Esophagus muscularis mucosa (tissue), 4 donors: ENCODE measurements at places on chromosomes 2 and 18. TPM values are rescaled to one million over a fixed set of nuclear protein-coding genes. Genes with fewer than 3 reads are reported as not detected.

GRCh38 chr18:46820863-46821262, 64.0 kb upstream of the ST8SIA5 start:
- no peak for DNase-seq

DNA sequence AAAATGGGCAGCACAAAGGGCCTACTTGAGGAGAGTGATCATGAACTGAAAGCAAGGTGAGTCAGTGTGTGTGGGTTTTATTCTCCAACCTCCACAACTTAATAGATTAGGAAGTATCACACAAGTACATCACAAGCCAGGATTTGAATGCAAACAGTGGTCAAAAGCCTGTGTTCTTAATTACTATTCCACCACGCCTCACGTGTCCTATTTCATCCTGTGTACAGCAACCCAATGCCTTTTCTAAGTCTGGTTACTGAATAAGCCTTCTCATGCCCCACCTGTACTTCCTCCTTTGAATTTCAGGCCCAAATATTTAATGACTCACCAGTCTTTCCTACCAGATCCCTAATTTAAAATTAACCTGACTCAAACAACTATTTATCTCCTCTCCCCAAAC, 755.7 kb upstream of the SLC8A1 start:
- no peak for DNase-seq

GRCh38 chr18:22674272-22674671, 256.6 kb upstream of the CTAGE1 start:
- DNase-seq = no peak

DNA sequence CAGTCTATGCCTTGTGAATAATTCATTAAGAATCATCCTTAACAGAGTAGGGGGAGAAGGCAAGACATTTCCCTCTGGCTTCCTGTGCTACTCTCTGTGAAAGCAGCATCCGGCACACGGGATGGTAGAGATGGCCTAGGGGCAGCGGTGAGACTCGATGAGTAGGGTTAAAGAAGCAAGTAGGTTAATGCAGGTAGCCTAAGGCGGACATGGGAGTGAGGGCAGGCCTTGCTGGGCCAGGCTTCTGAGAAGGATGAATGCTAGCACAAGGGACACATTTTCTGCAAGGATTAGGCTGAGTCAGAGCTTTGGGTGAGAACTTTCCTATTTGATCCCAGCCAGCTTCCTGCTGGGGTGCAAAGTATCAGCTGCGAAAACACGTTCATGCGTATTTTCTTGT, 80.8 kb downstream of the NXPH2 start:
- no peak for DNase-seq

- no peak for DNase-seq
These were observed 1.6 kb upstream of the PUM2 start for GRCh38 chr2:20352230-20352578.

GRCh38 chr18:36950282-36950681, 121.4 kb downstream of the KIAA1328 start:
- DNase-seq = no peak

- DNase-seq = no peak
These were observed 86.7 kb upstream of the CTAGE1 start for GRCh38 chr18:22504251-22505030.

GRCh38 chr2:65064728-65065552, 8.7 kb downstream of the CEP68 start:
- DNase-seq = no peak

- peak; percentile 60 for DNase-seq
These were observed 135.1 kb upstream of the TPO start for GRCh38 chr2:1278125-1278524.

DNA sequence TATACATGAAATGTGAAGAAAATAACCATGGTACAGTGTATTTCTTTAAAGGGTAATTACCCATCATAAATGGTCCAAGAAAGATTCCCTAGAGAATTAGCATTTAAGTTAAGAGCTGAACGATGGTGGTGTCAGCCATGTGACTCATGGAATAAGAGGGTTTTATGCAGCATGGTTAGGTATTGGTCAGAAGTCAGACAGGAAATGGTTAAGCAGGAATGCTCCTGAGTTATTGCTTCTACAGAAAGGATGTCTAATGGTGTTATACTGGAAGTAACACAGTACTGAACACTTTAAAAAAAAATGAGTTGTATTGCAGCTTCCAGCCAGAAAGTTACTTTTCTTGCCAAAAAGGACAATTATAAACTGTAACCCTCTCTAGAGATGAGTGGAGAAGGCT, 72.7 kb upstream of the UBE2E3 start:
- DNase-seq = no peak

- DNase-seq = peak; percentile 42
These were observed 191.5 kb downstream of the RAD51AP2 start for GRCh38 chr2:17326717-17327116.

- DNase-seq = no peak
These were observed 108.2 kb upstream of the CAPN13 start for GRCh38 chr2:30915486-30915885.

- no peak for DNase-seq
These were observed 587 bp upstream of the TANK start for GRCh38 chr2:161159456-161160225.

DNA sequence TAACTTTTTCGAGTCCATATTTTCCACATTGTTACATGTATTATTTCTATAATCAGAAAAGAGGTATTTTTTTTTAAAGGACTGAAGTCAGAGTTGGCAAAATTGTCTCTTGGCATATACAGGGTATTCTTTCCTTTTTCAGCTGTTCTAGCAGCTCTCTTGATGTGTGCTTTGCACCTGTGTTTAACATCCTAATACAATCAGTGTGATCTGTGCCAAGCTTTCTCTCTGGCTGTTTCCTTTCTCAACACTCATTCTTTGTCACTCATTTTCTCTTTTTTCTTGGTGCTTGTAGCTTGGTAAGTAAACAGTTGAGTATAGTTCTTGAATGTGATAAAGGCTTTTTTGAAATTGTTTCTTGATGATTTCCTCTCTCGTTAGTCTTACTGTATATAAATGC, 9.2 kb downstream of the RNMT start:
- DNase-seq = no peak

DNA sequence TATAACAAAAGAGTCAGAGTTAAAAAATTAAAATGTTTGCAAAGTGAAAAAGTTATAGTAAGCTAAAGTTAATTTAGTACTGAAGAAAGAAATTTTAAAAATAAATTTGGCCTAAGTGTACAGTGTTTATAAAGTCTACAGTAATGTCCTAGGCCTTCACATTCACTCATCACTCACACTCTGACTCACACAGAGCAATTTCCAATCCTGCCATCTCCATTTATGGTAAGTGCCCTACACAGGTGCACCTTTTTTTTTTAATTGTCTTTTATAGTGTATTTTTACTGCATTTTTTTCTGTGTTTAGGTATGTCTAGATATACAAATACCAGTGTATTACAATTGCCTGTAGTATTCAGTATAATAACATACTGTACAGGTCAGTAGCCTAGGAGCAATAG, 562.9 kb downstream of the PIK3C3 start:
- DNase-seq = no peak

DNA sequence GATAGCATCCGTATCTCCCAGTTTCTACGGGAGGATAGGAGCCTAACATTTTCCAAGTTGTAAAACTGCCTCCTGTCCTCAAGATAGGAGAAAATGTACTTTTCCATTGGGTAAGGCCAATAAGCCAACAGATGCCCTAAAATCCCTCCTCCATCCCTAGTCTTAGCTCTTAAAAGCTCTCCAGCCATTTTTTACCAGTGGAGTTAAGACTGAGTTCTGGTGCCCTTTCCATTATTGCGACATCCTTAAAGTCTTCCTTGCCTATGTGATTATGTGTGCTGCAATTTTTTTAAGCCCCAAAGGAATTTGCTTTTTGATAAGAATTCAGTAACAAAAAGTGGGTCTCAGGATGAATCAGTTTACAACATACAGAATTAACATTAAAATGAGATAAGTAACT, 33.0 kb downstream of the LINC00305 start:
- no peak for DNase-seq

DNA sequence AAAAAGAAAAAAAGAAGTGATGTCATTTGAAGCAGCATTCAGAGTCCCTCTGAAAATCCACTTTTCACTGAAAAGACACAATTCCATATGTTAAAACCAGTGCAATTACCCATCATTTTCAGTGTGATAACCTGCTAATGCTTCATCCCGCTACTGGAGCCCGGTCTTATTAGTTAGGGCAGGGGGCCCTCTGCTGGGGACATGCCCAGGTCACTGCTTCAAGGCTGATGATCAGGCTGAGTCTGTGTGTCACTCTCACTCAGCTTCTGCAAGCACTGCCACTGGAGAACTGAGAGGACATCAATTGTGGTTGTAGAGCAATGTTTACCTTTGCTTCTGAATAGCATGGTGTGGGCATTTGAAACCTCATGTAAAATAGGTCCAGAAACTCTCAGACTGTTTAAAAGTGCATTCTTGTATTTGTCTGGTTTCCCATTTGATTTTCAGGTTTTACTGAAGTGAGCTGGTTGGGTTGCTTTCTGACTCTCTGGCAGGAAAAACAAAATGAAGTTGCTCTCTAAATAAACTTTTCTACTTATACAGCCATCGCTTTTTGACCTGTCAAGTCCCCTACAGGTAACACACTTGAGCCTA, 49.2 kb upstream of the NXPH2 start:
- DNase-seq = no peak

GRCh38 chr2:54103454-54104314, 11.7 kb upstream of the ACYP2 start:
- DNase-seq = no peak

DNA sequence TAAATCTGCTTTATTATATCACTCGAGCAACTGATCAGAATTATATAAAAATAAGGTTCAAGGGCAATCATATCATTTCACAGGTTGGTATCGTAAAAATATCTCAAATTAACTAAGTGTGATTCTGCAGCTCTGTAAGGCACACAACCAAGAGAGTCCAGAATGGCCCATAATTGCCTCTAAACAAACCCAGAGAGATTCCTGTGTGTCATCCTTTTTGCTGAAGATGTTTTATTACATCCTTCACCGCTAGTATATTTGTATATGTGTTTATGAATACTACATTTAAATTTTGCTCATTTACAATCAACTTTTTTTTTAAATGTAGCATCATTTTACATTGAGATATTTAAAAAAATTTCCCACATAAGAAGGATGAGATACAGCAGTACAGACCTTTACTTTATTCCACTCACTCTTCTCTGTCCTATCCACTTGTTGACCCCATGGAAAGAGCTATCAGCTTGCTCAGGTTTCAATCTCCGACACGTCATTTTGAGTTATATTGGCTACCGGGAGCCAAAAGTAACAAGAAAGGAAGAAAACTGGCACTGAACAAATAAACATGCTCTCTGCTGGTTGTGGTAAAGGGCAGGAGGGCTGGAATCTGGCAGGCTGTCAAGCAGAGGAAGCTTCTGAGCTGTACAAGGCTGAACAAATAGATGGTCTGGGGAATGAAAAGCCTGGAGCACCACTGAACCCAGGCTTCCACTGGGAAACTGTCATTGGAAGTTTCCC, 23.1 kb downstream of the PLA2R1 start:
- peak; percentile 78 for DNase-seq

DNA sequence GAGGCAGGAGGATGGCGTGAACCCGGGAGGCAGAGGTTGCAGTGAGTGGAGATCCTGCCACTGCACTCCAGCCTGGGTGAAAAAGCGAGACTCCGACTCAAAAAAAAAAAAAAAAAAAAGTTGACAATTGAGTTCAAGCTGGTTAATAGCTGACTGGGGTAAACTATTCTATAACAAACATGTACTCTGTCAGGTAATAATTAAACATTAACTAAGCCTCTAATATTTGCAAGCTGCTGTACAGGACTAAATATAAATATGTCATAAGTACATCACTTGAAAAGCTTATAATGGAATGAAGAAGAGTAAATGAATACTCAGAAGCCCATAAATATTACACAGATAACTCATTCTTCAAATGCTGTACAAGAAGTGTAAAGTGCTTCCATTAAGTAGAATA, 190.4 kb upstream of the CRIM1 start:
- DNase-seq = no peak

DNA sequence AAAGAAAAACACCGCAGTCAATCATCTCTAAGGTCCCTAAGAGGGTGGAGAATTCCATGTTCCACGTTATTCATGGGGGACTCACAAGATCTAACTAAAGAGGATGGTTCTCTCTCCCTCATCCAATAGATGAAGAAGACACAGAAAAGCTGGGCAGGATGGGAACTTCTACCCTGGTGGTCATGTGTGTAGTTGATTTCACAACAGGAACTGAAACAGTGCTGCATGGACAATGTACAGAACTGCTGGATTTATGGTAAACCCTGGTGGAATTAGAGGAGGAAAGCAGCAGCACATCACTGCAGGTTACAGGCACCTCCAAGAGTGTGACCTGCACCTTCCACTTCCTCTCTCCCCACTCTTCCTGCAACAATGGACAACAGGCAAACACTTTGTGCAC, 31.4 kb downstream of the FECH start:
- no peak for DNase-seq

- DNase-seq = no peak
These were observed 43.9 kb downstream of the PAX8 start for GRCh38 chr2:113234721-113235346.

- no peak for DNase-seq
These were observed 116.2 kb downstream of the RND3 start for GRCh38 chr2:150371044-150371818.

- DNase-seq = no peak
These were observed 41.8 kb upstream of the CDC42EP3 start for GRCh38 chr2:37713258-37713700.

- no peak for DNase-seq
These were observed at the start of gene ZNF516 for GRCh38 chr18:76495006-76495370. TSS of gene ZNF516 (minus strand) at chr18:76495242. CDS start at chr18:76443054, 52,188 bp downstream.

- DNase-seq = no peak
These were observed 51.6 kb upstream of the PTH2R start for GRCh38 chr2:208354964-208355381.

- DNase-seq = no peak
These were observed 3.3 kb upstream of the SLC66A2 start for GRCh38 chr18:79954791-79955190.

DNA sequence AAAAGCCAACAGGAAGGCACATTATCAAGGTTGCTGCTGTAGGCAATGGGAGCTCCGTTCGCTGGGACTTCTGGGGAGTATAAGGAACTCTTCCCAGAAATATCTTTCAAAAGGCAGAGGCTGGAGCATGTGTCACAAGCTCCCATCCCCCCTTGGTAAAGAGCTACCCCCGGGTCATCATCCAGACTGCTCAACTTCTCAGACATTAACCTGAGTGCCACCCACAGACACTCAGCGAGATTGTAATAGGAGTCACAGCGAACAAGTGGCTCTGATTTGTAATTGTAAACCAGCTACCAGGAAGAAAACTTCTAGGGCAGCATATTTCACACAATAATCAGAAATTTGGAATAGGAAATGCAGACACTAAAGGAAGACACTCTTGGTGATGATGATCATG, 290.2 kb upstream of the PARD3B start:
- DNase-seq = no peak

ANKRD30BL gene
- total RNA-seq = not detected

ZBTB7C gene
- total RNA-seq = 13.2 TPM

ANKAR gene
- 11.6 TPM for total RNA-seq

TRIP12 gene
- 182 TPM for total RNA-seq

TEX44 gene
- not detected for total RNA-seq

STARD6 gene
- not detected for total RNA-seq

ZNF516 gene
- 44.9 TPM for total RNA-seq

HMSD gene
- not detected for total RNA-seq

HOXD11 gene
- total RNA-seq = not detected
